ENCODE measurements at places on chromosomes 13 and 19.

DNA sequence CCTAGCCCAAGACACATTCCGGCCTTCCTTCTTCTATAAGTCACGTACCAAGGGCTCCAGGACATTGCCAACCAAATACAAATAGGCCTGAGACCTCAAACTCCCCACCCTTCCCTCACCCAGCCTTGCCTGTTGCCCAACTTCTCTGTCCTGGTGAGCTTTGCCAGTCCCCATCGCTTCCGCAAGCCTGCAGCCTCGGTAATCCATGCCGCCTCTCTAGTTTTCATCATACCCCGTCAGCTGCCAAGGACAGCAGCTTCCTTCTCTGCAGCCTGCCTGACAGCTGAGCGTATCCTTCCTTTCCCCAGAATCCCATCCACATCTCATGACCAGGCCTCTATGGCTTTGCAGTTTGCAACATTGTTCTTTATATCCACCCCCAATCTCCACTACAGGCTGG lies 36.6 kb upstream of the POMP start:
- DNase-seq = no peak

DNA sequence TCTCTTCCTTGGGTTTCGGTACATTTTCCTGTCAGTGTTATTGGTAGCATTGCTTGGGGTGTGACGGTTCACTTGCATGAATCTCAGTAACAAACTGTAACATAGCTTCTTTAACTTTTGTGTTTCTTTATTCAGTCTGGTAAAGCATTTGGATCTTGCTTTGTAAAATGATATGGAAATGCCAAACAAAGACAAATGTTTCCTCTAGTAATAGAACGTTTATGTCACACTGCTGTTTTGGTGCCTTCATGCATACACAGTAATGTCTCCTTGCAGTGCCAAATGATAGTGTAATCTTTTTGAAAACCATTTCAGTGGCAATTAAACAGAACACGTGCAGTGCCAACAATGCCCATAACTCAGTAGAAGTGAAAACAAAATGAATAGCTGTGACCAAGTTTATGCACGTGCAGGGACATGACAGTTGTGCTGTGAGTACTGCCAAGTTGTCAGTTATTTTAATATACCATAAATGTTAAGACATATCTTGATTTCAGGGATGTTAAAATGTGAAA lies 110.8 kb downstream of the RXFP2 start:
- DNase-seq = no peak

DNA sequence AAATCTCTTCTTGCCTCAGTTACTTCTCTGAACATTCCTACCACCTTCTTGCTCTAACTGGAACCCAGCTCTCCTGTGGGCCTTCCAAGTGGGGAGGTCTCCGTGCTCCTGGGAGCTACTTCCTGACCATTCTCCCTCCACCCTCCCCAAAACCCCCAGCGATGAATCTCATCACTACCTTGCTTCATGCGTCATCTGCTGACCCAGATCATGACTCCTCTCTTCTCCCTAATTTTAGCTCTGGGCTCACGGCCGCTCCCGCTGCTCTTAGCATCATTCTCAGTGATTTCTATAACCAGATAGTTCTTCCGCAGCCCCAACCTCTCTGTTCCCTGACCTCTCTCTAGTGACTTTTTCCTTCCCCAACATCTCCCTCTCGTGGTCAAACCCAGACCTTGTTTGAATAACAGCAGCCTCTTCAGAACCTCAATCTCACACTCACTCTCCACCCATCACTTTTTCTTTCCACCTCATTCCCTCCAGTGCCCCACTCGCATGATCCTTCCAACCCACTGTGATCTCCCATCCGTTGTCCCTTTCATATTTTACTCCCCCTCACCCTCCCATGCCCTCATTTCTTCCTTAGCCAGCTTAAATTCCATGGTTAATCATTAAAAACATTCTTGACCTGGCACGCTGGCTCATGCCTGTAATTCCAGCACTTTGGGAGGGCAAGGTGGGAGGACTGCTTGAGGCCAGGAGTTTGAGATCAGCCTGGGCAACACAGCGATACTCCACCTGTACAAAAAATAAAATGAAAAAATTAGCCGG lies 21.8 kb downstream of the MRPS12 start:
- no peak for DNase-seq

DNA sequence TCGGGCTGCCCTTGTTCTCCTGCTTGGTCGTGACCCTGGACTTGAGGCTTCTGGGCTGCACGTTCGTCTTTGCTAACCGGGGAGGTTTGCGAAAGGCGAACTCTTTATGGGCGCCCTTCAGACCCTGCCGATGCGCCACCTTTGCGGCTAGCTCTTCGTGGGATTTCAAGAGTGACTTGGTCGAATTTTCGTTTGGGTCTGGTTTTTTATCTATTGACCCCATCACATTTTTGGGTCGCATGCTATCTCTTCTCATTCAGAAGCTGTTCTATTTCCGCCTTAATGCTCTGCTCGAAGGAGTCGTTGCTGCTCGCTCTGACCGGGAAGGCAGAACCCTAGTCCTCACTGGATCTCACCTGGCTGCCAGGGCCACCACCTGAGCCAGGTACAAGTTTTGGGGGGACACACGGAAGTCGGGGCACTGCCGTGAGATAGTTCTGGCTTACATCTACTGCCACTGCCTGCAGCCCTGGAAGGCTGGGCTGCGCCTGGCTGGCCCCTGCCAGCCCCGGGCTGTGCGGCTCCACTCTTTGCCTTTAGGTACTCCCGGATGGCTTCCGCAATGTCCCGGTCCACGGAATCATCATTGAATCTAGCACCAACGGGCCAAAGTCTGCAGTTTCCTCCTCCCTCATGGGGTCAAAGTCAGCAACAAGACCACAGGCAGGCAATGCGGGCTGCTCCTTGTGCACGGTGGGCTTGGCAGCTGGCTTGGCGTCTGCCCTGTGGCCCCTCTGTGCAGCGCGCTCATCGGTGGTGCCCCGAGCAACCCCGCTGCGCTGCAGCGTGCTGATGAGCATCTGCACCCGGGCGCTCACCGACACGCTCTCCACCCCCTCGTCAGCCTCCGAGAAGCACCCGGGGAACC lies 16.2 kb downstream of the RB1 start:
- no peak for DNase-seq

DNA sequence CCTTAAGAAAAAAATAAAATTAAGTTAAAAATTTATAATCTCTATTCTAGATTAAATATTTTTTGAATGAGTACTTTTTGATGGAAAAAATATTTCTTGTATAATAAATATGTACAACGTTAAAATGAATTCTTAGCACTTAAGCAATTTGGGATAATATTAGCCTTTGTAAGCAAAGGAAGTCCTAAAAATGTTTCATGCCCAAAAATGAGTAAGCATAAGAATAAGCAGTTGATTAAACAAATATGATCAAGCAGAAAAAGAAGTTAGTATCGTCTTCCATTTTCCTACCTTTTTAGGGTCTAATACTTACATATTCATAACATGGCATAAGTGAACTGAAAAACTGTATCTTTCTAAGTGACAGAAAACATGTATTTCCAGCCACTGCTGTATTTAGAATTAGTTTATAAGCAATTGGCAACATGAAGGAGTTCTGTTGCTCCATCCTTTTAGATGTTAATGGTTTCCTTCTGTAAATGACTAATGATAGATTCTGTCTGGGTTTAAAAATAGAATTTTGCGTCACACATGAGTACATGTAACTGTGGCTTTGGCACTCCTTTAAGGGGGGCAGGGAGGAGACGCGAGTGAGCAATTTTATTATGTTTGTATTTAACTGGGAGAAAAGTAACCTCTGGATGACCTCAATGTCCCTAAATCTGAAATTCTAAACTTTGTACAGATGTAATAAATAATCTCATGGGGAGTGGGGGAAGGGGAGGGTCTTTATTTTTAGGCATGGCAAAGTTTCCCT lies 237.4 kb downstream of the RGCC start:
- DNase-seq = no peak

- DNase-seq = no peak
These were observed 26.5 kb downstream of the ARHGAP35 start for GRCh38 chr19:46887240-46887782.

GRCh38 chr13:80463673-80464352 lies 122.9 kb upstream of the SPRY2 start:
- no peak for DNase-seq

DNA sequence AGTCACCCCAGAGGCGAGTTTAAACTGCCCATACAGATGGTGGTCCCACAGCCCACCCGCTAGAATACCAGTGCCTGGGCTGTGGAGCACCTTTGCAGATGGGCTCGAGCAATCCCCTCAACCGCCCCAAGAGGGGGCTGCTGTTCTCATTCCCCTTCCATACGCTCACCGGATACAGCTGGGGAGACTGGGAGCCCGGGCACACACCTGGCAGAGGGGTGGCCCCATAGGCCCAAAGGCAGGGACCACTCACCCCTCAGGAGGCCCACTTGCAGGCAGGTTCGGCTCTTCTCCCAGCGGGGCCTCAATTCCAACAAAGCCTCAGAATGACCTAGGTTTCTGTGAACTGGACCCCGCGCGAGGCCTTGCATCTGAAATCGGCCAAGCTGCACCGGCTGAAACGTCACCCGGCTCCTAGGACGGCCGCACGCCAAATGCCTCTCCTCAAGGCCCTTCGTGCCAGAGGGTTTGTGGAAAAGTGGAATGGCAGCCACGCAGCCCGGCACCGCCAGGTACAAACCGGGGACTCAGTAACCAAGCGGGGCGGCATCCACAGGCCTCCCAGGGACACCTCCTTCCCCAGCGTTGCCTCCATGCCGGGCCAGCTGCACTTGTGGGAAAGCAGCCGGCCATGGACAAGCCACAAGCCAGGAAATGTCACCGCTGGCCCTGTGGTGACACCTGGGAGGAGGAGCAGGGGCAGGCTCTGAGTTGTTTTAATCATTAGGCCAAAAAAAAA lies 18.7 kb downstream of the MLLT1 start:
- no peak for DNase-seq

DNA sequence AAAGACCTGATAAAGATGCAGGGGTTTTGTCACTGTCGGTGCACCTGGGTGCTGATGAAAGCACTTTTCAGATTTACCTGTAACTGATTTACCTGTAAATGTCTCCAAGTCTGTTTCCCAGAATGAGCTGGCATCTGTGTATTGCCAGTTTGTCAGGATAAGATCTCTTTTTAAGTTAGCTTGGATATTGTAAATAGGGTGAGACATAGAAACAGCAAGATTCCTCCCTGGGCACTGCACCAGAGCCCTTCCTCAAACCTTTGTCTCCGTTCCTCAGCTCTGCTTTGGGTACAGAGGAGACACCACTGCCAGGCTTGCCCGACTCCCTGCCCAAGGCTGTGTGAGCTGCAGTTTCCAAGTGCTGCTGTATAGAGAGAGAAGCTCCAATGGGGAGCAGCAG lies 158.6 kb downstream of the TNFRSF19 start:
- DNase-seq = no peak

DNA sequence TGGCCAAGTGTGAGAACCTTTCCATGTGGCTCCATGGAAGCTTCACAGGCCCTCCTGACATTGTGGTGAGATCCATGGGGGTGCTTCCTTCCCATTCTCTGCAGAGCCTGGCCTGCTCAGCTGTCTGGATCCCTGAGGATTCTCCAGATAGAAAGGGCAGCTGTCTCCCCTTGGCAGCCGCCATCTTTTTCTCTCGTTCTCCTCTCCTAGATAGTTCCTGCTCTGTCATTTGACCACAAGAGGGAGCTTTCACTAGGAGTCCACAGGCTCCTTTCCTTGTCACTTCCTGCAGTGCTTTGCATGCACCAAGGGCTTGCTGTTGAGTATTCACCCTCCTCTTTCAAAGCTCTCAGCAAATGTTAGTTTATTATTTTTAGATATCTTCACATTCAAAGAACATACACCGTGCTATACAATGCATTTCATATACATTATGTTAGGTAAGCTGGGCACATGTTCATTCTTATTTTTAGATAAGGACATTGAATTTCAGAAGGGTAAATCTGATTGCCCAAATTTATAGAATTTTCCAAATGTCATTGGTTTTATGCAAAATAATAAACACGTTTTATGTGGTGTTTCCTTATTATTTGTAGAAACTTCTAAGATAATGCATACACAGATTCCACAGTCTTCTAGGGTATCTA lies 133.2 kb downstream of the FRY start:
- DNase-seq = peak; percentile 22

GRCh38 chr13:99500839-99501183 lies 461 bp upstream of the TM9SF2 start:
- no peak for DNase-seq

DNA sequence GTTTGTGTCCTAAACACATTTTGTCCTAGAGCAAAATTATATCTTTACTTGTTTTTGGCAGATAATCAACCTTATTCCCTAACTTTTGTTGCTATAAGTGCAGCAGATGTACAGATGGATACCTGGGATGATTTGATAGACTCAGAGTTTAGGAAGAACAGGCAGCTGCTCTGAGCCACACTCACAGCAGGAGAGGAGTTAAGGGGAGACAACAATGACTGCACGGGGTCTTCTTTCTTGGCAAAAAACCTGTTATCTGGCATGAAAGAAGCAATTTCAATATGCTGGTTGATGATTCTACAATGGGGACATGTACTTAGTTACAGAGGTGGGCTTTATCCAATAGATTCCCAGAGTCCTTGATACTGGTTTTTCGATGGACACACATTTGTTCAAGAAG lies 258.9 kb upstream of the PCDH9 start:
- no peak for DNase-seq

- peak; percentile 72 for DNase-seq
These were observed 6.0 kb upstream of the TNFAIP8L1 start for GRCh38 chr19:4633140-4633967.

DNA sequence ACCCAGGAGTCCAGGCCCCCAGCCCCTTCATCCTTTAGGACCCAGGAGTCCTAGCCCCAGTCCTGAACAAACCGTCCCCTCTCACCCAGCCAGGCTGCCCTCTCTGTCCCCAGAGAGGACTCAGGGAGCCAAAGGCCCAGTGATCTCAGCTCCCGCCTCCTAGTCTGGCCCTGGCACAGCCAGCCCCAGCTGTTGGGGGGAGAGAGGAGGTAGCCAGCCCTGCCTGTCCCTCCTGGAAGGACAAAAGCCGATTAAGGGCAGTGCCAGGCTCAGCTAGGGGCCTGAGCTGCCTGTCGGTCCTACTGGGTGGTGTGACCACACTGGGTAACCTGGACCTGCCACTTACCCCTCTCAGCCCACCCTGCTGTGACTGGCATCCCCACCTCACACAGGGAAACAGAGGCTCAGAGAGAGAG lies 14.5 kb downstream of the LIPE start:
- DNase-seq = no peak

GRCh38 chr13:112997188-112998130 lies 28.4 kb downstream of the MCF2L start:
- no peak for DNase-seq

DNA sequence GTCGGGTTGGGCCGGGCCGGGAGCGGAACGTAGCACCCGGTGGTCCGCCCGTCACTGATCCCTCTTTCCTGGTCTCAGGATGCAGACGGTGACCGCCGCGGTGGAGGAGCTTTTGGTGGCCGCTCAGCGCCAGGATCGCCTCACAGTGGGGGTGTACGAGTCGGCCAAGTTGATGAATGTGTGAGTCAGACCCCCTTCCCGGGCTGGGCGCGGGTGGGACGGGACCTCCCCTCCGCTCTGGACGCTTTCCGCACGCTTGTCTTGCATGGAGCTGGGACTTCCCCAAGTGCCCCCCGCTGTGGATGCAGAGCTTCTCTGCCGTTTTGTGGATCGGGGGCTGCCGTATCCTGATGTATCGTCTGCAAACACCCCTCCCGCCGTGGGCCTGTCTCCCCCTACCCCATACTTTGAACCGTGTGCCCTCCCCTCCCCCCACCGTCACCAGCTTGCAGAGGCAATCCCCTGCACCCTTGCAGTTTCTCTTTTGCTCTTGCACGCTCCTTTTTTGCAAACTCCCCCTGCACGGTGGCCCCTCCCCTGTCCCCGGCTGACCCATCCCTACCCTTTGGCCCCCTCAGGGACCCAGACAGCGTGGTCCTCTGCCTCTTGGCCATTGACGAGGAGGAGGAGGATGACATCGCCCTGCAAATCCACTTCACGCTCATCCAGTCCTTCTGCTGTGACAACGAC lies 669 bp downstream of the GADD45B start:
- peak; percentile 62 for DNase-seq
